ENCODE measurements at places on chromosomes 13 and 19.

- DNase-seq = peak; percentile 85
Measured at GRCh38 chr19:45645631-45646344, 6.6 kb upstream of the EML2 start.

DNA sequence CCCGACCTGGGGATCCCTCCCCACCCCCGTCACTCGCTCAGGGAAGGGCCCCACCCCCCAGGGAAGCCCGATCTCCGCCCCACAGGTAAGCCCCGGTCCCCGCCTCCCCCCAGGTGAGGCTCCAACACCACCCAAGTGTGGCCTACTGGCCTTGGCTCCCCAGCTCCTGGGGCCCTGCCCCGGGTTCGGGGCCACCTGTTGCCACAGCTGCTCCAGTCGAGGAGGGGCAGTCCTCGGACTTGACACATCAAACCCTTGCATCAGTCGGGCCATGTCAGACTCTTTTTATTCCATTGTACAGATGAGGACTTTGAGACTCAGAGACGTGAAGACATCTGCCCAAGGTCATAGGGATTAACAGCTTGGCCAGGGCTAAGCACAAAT is 512 bp downstream of the CC2D1A start:
- DNase-seq = no peak

GRCh38 chr13:19864024-19864745 is 736 bp upstream of the ZMYM5 start:
- peak; percentile 53 for DNase-seq

DNA sequence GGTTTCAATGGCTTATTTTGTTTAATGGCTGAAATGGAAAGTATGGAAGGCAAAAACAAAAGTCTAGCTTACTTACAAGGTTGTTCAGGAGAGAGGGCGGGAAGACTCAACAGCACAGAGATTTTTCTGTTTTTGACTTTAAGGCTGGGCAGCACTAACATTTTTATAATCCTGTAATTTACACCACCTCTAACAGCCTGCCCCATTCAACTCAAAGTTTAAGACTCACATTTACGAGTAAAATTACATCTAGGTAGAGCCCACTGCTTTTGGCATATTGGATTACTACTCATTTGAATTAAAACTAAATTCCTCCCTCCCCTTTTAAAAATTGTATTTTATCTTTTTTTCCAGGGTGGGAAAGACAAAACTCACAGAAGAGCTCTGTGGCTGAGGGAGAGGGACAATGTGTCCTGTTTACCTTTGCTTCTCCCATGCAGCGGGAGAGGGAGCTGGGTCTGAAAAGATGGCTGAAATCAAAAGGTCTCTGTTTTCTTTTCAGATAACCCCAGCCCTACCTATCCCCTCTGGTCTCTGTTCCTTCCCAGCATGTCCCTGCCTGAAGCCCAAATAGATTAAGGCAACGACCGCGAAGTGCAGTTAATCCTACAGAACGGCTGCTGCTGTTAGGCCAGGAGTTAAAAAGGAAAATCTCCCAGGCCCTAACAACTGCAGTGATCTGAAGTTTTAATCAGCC is 6.6 kb downstream of the EFNB2 start:
- DNase-seq = no peak

- DNase-seq = no peak
Measured at GRCh38 chr13:65615506-65615905, 1614.6 kb downstream of the PCDH9 start.

DNA sequence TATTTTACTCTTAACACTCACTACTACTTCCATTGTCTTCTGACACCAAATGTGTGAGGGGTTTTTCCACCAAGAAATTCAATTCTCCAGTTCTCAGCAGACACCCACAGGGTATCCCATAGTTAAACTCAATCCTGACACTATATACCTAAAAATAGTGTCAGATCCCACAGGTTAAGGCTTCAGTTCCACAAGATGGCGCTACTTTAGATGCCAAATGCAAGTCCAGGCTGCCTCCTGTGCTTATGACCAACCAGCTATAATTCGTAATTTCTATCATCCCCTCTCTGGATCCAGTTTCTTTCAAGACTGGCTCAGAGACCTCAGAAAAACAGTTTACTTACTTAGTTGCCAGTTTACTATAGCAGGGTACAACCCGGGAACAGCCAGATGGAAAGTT is 1146.2 kb upstream of the SPRY2 start:
- no peak for DNase-seq

DNA sequence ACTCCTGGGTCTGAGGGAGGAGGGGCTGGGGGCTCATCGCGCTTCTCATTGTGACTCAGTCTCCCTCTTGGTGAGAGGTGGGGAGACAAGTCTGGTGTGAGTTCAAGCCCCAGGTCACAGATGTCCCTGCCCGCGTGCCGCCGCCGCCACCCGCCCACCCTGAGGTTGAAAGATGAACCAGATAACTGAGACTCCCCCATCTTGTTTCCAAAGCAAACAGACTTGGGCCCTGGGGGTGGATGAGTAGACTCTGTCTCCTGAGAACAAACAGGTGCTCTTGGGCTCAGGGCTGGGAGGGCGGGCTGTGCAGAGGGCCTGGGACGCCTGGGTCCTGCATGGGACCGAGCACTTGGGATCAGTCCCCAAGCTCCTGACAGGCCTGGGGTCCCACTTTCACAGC is 567 bp downstream of the SBK2 start:
- no peak for DNase-seq

GRCh38 chr13:103218253-103218652 is 152.0 kb upstream of the SLC10A2 start:
- DNase-seq = no peak

DNA sequence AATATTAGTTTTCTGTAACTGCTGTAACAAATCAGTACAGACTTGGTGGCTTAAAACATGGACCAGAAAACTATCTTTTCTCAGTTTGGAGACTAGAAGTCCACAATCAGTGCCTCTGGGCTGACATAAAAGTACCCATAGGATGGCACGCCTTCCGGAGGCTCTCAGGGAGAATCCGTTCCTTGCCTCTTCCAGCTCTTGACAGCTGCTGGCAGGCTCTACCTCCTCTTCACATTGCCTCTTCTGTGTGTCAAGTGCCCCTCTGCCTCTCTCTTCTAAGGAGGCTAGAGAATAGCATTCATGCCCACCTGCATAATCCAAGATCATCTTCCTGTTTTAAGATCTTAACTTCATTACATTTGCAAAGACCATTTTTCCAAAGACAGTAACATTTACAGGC is 1194.2 kb downstream of the EFNB2 start:
- no peak for DNase-seq

DNA sequence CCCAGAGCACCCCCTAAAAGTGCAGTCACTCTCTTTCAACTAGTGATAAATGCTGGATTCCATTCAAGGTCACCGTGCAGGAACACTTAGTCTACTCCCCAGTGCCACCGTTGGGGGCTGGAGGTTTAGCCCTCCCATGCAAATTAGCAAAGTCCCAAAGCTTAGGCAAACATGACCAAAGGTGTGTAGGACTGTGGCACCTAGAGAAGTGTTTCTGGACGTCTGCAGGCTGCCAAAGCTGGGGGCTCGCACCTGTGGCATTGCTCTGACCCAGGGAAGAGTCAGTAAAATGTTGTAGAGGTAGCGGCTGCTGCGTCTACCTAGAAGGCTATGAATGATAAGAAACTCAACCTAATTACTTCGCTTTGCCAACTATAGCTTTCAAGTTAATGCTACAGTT is 13.9 kb downstream of the COL4A1 start:
- no peak for DNase-seq

DNA sequence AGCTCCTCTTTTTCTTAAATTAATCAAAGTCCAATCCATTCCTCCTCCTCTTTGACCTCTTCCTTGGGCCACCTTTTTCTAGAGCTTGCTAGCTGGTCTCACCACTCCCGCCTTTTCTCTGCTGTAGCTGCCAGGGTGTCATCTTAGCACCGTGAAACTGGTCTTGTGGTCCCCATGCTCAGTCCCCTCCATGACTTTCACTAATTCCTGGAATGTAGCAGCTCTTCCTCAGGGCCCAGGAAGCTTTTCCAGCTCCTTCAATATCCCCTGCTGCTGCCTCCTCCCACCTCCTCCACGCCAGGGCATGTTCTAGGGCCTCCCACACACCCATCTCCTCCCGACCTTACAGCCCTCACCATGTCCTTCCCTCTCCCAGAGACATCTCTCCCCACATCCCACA is 222.2 kb downstream of the MYO16 start:
- DNase-seq = no peak

GRCh38 chr19:12649941-12650340 is 16.6 kb downstream of the MAN2B1 start:
- no peak for DNase-seq

- no peak for DNase-seq
Measured at GRCh38 chr19:49862391-49863253, 4.8 kb downstream of the PNKP start.

- DNase-seq = no peak
Measured at GRCh38 chr19:46785054-46785979, 3.1 kb downstream of the SLC1A5 start.

DNA sequence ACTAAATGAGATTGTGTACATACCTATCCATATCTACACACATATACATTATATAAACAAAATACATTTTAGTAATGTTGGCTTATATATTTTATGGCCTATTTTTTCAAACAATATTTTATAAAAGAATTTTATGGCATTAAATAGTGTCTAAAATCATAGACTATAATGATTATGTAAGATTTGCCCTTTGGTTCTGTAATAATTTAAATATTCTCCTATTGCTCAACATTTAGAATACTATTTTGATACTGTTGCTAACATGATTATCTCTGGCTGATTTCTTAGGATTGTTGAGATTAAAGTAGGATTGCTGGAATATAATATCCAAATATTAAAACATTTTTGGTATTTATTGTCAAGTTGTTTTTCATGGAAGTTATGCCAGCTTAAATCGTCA is 565.2 kb upstream of the GPC6 start:
- no peak for DNase-seq

DNA sequence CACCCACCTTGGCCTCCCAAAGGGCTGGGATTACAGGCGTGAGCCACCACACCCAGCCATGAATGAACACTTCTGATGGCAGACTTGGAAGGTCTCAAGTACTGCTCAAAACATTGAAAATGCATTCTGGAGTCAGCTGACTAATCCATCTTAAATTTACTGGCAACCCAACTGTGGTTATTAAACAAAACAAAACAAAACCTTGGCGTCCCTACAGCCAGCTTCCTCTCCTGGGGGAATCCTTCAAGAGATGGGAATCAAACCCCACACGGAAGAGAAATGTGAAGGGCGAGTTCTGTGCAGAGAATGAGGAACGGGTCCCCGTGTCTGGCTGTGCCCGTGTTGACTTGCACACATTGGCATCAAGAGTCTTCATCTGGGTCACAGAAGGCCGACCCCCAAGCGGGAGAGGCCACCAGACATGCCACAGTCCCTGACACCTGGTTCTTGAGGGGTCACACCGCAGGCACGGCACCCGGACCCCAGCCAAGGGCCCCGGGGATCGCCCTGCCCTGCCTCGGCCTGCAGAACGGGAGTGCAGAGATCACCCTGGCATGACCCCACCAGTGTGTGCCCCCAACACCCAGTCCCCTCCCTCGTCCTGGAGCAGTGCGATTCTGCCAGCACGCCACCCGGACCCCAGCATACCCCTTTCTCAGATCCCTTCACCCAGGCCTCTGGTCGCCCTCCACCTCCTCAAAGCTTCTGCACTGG is 3.2 kb downstream of the MAP2K2 start:
- DNase-seq = no peak

DNA sequence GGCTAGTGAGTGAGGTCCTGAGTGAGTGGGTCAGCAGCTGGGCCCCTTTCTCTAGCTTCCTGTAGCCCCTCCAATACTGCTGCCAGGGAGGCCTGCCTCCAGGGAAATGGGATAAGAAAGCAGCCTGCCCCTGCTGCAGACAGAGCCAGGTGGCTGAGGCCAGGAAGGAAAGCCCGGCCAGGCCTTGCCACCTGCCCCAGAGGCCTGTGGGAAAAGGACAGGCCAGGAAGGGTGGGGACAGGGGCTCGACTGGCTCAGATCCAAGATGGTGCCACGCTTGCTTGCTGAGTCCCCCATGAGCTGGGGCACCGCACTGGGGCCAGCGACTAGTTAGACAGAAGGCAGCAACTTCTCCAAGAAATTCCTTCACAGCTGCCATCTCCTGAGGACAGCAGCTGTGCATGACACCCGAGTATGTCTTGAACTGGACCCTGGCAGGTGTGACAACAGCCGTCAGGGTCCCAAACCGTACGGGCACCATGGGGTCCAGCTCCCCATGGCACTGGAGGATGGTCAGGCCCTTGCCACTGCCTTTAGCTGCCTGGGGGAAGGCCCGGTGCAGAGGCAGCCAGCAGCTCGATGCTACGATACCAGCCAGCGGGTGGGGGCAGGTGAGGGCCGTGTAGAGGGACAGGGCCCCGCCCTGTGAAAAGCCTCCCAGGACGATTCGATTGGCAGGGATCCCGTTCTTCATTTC is 5.1 kb upstream of the PRR36 start:
- DNase-seq = no peak

GRCh38 chr19:16626796-16627192 is 1.2 kb downstream of the MED26 start:
- DNase-seq = no peak

GRCh38 chr13:109251956-109252355 is 534.4 kb downstream of the IRS2 start:
- no peak for DNase-seq

DNA sequence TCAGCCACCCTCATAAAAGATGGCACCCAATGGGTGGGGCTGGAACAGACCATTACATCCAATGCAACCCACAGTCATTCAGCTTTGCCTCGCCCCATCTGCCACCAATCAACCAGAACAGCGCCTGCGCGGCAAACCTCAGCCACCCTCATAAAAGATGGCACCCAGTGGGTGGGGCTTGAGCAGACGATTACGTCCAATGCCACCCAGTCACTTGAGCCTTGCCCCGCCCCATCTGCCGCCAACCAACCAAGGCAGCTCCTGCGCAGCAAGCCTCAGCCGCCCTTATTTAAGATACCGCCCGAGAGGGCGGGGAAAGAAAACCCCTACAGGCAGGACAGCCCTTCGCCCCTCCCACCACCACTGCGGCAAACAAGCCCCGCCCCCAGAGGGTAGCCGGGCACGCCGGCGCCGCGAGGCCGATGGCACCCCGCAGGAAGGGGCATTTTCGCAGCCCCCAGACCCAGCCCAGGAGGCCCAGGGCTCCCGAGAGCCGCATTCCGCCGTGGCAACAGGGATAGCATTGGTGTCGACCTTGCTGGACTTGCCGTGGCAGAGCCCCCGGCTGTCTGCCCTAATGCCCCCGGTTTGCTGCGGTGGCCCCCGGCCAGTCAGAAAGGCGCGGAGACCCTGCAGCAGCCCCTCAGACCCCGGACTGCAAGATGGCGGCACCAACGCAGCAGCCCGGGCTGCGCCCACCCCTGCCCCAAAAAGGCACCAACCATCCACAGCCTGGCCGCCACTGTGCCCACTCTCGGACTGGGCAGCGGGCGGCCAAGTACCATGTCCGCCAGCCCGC is 675 bp downstream of the PEG3 start:
- no peak for DNase-seq

- no peak for DNase-seq
Measured at GRCh38 chr19:19115954-19116353, 22.3 kb downstream of the TMEM161A start.

DNA sequence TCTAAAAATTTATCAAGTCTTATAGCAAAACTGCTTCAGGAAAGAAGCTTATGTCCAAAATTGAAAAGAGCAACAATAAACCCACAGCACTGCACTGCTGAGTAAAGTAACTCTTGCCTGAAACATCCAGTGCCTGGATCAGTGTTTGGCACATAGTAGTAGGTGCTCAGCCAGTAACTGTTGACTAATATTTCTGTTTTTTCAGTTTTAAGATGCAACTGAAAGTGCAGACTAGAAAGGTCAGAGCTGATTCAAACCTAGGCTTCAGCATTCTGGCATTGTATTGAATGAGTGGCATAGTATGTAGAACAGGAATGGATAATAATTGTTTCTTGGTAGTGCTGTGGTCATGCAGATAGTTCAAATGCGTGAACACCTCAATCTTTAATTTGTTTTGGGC is 67.6 kb downstream of the UBL3 start:
- DNase-seq = no peak

GRCh38 chr19:388691-389090 is 20.3 kb downstream of the C2CD4C start:
- no peak for DNase-seq
